ENCODE measurements at places on chromosomes 12 and 14.

DNA sequence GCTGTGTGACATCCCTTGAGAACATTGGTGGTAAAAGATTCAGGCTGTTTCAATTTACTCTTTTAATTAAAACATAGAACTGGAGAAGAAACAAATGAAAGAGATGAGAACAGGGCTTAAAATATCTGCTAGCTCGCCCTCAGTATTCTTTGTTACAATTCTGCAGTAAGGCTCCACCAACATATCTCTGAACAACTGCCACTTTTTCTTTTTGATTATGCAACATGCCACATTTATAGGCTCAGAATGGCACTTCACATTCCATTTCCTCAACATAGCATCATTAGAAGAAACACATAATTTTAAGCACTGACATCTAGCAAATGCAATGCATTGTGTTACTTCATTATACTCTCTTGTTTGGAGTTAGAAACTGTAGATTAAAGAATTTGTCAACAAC lies 1315.2 kb downstream of the LRFN5 start:
- DNase-seq = no peak

DNA sequence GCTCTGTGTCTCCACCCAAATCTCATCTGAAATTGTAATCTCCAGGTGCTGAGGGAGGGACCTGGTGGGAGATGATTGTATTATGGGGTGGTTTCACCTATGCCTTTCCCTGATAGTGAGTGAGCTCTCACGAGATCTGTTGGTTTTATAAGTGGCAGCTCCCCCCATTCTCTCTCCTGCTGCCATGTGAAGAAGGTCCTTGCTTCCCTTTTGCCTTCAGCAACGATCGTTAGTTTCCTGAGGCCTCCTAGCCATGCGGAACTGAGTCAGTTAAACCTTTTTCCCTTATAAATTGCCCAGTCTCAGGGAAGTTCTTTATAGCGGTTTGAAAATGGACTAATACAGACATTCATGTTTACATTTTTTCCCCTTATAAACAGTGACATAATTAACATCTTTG lies 36.1 kb downstream of the PELI2 start:
- DNase-seq = no peak

- no peak for DNase-seq
These were observed 792 bp upstream of the CHD4 start for GRCh38 chr12:6607751-6608591.

- DNase-seq = no peak
These were observed 35.6 kb downstream of the RASSF8 start for GRCh38 chr12:25993901-25994651.

DNA sequence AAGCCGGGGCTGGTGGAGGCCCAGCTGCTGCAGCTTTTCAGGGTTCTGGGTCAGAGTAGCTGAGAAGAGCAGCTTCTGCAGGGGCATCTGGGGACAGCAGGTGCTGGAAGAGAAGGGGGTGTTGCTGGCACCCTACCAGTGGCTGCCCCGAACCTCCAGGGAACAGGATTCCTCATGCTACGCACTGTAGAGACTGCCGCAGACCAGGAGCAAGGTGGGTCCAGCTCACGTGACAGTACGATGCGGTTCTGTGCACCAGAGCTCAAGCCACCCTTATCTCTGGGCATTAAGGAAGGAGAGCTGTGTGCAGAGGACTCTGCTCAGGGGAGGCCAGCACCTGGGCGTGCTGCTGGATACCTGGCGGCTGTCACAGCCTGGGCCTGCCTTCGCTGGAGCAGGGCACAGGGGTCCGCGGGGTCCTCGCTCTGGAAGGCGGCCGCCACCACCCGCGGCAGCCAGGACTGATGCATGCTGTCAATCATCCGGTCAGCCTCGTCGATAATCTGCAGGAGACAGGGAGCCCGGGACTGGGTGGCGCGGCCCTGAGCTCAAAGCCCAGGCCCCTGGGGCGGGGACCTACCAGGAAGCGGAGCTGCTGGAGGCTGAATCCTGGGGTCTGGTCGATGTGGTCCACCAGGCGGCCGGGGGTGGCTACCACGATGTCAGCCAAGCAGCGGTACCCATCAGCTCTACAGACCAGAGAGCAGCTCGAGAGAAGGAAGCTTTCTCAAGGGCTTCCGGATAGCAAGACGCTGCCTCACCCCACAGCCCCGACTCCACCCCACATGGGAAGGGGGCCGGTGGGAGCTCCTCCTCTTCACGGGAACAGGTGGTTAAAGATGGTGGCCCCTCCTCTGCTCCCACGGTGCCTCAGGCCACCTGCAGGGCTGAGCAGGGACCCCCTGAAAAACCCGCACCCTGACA lies 2.9 kb downstream of the DDX51 start:
- DNase-seq = no peak

DNA sequence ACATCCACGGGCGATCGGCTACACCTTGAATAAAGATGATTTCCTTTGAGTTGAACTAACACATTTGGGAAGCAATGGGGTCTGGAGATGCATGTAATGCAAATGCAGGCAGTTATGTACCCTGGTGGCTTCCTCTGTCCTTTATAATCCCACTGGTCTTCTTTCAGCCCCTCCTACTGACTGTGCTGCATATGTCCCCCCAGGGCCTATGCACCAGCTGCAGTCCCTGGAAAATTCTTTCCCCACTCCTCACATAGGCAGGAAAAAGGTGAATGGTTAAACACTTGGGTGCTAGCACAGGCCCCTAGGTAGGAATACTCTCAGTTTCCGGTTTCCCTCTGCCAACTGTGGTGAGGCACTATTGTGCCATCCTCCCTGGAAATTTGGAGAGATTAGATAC lies 294.8 kb upstream of the SOX5 start:
- DNase-seq = no peak

GRCh38 chr12:57517187-57517586 lies 3.1 kb downstream of the DDIT3 start:
- DNase-seq = no peak

DNA sequence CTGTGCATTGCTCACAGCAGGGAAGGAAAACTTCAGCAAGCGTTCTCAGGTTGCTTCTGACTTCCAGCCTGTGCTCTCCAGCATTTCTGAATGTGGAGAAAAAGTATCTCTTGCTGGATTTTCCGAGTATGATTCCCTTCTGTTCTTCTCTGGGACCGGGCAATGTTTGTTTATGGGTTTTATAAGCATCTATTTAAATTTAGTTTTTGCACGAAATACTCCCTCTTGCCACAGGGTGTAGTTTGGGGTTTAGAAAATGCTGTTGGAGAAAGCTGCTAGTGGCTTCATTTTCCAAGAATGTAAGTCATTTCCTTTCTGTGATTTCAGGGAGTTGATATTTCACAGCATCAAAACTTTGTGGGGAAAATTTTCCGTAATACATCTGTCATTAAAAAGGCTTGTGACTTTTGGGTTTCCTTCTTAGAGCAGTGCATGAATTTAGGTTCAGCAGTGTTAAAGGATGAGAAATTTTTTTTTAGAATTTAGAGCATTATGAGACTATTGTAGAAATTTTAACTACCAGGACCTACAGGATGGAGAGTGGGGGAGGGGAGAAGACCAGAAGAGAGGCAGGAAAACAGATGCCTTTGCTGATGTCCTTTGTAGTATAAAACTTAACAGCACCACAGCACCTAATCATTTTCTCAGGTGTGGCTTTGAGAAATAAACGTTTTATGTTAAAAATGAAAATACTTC lies 1.5 kb downstream of the FRMD6 start:
- no peak for DNase-seq

- no peak for DNase-seq
These were observed 200.9 kb upstream of the C14orf180 start for GRCh38 chr14:104378698-104379113.

- DNase-seq = no peak
These were observed 58.9 kb upstream of the RNU6-7 start for GRCh38 chr14:32142754-32143437.

DNA sequence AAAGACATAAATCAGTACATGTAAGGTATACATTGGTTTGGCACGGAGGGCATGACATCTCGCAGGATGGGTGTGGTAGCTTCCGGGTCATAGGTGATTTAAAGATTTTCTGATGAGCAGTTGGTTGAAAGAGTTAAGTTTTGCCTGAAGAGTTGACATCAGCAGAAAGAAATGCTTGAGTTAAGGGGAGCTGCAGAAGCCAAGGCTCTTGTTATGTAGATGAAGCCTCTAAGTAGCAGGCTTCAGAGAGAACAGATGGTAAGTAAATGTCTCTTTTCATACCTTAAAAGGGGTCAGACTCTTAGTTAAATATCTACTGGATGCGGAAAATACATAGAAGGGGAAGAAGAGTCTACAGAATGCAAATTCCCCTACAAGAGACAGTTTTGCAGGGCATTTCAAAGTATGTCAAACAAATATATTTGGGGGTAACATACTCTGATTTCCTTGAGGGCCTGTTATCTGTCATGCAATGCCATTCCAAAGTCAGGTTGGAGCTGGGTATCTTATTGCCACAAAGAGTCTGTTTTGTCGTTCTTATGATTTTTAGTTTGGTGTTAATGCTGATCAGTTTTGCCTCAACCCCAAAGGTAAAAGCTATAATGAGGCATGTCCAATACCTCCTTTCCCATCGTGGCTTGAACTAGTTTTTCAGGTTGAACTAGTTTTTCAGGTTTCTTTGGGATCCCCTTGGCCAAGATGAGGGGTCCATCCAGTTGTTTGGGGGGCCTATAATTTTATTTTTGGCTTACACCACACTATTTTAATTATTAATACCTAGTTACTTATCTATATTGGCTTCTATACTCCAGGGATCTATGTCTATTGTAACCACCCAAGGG lies 67.0 kb downstream of the PTHLH start:
- DNase-seq = no peak

DNA sequence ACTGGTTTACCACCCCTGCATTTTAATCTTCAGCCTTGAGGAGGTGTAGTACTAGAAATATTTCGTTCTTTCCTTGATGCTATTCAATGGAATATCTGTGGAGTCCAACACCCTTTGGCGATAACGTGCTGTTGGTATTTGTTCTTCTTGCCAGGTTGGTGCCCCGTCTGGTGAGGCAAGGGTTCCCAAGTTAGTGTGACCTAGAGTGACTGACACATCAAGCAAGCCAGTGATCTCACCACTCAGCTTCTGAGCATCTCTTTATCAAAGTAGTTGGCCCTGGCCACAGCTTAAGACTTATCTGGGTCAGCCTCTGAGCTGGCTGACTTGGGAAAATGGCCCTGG lies 60.2 kb downstream of the PLXNC1 start:
- DNase-seq = peak; percentile 15

GRCh38 chr12:8648576-8649205 lies 13.9 kb downstream of the MFAP5 start:
- DNase-seq = peak; percentile 7

DNA sequence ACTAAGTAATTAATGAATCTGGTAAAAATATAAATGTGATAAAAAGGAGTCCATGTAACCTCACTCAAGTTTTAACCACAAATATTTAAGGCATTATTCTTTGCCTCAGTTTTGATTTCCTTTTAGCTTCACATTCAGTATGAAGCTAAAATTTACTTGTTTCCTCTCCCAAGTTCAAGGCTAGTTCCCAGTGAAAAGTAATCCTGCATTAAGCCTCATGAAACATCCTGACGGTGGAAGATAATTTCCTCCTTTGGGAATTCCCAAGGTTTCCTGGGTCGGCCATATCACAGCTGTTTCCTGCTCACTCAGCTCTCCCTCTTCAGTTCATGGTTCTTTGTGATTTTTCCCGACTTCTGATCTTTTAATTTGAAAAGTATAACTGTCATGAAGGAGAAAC lies 1256.8 kb upstream of the FLRT2 start:
- no peak for DNase-seq

DNA sequence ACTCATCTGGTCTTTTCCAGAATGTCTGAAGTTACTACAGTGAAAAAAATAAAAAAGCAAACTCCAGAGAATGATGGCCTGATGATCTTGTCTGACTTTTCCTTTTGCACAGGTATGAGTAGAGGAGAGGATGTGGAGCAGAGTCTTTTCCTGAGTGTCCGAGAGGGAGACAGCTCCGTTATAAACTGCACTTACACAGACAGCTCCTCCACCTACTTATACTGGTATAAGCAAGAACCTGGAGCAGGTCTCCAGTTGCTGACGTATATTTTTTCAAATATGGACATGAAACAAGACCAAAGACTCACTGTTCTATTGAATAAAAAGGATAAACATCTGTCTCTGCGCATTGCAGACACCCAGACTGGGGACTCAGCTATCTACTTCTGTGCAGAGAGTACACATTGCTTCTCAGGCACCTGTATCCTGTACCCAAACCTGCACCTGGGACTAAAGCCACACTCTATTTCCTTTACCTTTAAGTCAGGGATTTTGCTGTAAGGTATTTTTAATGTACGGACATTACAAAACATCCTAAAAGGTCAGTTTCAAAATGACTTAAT lies 75.8 kb upstream of the OR4E1 start:
- no peak for DNase-seq

DNA sequence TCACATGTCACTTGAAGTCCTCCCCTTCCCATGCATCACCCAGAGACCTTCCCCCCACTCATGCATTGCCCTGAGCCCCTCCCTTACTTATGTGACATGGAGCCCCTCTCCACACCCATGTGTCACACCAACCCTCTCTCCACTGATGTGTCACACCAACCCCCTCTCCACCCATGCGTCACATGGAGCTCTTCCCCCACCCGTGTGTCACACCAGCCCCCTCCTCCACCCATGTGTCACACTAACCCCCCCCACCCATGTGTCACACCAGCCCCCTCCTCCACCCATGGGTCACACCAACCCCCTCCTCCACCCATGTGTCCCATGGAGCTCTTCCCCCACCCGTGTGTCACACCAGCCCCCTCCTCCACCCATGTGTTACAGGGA lies 30.4 kb downstream of the RTL1 start:
- DNase-seq = no peak

DNA sequence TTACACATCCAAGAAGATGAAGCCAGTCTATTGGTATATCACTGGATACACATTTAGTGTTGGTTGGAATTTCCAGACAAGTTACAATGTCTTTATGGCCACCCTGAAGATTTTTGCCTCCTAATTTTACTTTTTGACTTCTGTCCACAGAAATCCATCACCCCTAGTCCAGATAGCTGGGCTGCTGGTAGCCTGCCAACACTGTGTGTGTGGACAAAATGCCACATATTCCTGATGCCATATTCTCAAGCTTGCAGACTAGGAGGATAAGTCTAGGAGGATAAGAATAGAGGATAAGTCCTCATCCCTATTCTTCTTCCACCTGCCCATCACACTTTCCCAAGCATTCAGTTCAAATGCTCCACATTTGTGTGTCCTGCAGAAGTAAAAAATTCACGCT lies 4.6 kb downstream of the ESR2 start:
- DNase-seq = no peak

DNA sequence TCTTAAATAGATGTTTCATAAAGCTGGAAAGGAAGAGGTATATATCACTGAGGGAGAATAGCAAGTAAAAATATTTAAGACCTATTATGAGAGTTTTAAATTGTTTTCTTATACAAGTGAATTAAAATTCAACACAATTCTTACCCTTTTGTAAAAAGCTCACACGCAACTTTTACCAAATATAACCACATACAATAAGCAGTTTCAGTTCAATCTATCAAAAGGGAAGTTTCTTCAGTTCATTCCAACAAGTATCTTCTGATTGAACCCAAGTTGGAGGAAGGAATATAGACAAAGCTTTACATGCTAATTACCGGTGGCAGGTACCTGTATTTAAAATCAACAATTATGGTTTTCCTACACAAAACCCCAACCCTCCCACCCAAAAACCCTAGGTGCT lies 41.1 kb downstream of the GTF2A1 start:
- DNase-seq = no peak

GRCh38 chr12:119808441-119808840 lies 68.7 kb downstream of the CIT start:
- DNase-seq = no peak

GRCh38 chr14:100494645-100495044 lies 92.6 kb downstream of the BEGAIN start:
- no peak for DNase-seq
